Stimulated activated naive CD8-positive, alpha-beta T cell treated with anti-CD3 and anti-CD28 coated beads, Interleukin-15, amount 100 ng/mL, for 72 hours (primary cell): ENCODE measurements at places on chromosomes 4 and X.

DNA sequence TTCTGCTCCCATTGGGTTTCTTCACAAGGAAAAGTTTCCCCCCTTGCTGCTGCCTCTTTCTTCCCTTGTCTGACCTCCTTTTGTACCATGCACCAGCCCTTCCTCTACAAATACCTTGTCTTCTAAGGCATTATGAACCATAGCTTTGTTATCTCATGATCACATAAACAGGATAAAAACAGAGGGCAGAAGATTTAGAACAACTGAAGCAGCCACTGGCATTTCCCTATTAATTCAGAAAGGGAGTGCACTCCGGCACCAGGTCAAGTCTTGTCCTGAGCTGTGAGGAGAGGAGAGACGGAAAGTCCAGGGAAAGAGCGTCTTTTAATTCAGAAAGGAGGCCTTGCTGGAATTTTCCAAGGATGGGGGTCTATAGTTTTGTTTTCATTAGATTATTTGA, 281.7 kb downstream of the RCHY1 start:
- DNase-seq: no peak

- no peak for DNase-seq
These were observed 116.2 kb downstream of the GATB start for GRCh38 chr4:151644622-151645021.

DNA sequence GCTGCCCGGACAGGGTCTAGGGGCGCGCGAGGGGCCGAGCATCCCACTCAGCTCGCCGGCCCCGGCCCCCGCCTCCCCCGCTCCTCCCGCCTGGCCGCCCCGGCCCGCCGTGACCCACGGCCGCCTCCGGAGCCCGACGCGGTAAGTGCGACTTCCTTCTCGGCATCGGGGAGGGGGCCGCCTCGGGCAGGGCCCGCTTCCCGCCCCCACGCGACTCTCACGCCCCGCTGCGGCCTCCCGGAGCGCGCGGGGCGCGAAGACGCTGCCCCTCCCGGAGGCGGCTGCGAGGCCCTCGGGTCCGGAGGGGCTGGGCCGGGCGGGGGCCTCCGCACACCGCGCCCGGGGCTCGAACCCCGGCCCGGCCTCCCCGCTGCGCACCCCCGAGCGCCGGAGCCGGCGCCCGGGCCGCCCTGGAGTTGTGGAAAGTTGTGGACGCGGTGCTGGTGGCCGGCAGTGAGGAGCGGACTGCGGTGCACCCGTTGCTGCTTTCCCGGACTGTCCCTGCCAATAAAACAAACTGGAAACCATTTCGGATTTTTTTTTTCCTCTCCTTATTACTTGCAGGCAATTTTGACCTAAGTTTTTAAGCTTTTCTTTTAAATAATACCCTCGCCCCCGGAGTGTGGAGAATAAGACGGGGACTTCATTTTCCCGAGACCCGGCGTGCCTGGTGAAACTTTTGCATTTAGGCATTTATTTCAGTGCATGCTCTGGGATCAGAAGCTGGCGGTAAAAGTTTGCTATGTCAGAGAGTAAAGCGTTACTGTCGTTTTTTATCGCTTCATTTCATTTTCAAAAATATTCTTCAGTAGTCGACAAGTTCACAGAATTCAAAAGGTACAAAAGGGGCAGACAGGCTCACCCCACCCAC, 13.0 kb upstream of the TMEM156 start:
- no peak for DNase-seq

GRCh38 chr4:140233791-140234696, 80.1 kb upstream of the MAML3 start:
- peak; percentile 24 for DNase-seq

DNA sequence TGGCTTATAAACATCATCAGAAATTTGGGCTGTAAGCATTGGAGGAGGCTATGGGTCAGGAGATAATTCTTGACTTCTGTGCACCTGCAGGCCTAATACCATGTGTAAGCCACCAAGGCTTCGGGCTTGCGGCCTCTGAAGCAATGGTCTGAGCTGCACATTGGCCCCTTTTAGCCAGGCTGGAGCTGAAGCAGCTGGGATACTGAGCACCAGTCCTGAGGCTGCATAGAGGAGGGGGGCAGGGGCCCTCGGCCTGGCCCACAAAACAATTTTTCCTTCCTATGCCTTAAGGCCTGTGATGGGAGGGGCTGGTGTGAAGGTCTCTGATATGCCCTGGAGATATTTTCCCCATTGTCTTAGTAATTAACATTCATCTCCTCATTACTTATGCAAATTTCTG, 373.0 kb upstream of the HTR2C start:
- DNase-seq: no peak

- no peak for DNase-seq
These were observed 139.7 kb downstream of the MAML3 start for GRCh38 chr4:140014284-140014683.

- DNase-seq: no peak
These were observed 1.6 kb downstream of the SLITRK4 start for GRCh38 chrX:143634309-143634662.

- no peak for DNase-seq
These were observed 1684.8 kb upstream of the TENM3 start for GRCh38 chr4:180558427-180558826.
